ENCODE measurements at places on chromosomes 7 and 10.

DNA sequence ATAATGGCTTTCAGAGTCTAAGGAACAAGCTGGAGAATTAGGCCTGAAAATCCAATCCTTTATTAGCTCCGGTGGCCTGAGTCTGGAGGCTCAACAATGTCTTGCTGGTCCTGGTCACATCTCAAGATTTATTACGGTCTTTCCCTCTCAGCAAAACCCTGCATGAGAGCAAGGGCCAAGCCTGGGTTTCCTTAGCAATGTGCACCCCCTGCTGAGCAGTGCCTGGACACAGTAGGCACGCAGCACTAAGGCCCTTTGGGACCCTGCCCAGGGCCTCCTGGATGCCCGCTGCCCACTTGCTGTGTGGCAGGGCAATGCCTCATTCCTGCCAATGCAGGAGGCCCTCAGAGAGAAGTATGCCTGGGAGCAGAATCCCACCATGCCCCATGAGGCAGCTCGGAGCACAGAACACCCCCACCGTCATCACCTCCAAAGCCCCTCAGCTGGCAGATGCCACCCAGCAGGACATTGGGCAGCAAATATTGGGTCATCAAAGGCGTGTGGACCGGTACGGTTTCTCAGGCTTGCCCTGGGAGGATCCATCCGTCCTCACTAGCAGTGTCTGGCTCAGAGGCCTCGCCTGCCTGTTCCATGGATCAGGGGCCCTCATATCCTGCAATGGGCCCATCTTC, 156.4 kb downstream of the OAT start:
- peak; percentile 14 for DNase-seq

GRCh38 chr10:71638064-71638821, 81.3 kb downstream of the C10orf105 start:
- DNase-seq: no peak

- DNase-seq: no peak
These were observed 880.6 kb downstream of the LRMDA start for GRCh38 chr10:76311752-76312636.

DNA sequence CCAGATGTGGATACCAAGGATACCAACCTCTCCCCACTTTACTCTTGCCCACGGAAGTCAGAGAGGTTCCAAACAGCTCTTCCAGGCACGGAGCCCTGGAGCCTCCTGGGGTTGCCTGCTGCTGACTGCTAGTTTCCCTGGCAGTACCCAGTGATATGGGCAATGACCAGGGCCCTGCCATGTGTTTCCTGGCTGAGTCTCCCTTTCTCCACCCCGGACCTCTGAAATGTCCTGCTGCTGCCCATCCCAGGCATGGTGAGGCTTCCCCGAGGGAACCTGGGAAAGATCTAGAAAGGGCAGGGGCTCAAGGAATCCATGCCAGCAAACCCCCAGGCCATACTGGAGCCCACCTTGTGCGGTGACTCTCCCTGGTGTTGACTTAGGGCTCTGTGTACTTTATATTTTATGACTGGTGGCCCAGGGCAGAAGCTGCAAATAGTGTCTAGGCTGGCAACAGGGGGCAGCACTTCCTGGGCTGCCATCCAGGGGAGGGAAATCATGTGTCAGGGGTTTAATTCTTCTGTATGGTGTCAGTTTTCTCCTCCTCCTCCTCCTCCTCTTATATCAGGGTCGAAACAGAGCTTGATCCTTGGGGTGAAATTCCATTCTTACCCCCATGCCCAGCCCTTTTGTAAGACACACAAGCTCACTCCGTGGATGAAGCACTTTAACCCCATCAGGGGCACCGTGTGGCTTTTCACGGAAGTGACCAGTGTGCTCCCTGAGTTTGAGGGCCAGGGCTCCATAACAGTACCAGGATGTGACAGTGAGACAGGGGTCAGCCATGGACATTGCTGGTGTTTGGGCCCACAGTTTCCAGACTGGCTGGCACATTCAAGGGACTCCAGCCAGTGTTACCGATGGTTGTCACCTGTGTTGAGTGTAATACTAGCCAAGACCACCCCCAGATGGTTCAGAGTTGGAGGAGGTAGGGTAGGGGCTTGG, 62.4 kb upstream of the GDF10 start:
- no peak for DNase-seq

GRCh38 chr10:91957091-91957490, 33.5 kb downstream of the BTAF1 start:
- no peak for DNase-seq

DNA sequence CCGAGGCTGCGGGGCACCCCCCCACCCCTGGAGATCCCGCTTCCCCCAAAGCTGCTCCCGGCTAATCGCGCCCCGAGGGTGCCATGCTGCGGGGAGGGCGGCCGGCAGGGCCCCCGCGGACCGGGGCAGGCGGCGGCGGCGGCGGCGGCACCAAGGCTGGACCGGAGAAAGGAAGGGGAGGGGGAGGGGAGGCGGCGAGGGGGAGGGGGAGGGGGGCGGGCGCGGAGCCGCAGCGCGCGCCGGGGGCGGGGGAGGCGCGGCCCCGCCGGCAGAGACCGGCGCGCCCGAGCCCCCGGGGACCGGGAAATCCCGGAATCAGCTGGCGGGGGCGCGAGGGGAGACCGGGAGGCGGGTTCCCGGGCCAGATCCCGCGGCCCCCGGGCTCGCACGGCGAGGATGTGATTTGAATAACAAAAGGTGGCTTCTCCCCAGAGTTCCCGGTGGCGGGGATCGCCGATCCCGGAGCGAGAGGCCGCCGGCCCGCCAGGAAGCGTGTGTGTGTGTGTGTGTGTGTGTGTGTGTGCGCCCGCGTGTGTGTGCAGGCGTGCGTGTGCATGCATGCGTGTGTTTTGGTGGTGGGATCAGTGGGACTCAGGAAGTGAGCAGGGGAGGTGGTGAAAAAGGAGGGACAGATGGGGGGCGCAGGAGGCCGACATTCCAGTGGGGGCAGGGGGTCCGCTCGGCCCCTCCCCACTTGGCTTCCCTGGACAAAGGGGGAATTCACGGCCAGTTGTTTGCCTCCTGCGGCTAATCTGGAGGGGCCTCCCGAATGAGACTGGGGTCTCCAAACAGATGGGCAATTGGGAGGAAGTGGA, 99.5 kb downstream of the HIP1 start:
- no peak for DNase-seq
